Transverse colon (tissue), 4 donors: ENCODE measurements at places on chromosomes 11 and 22. TPM values are rescaled to one million over a fixed set of nuclear protein-coding genes. Genes with fewer than 3 reads are reported as not detected.

Gene SNX32
- 10.0 TPM for total RNA-seq

Gene OR2AG2
- total RNA-seq: 17.2 TPM

Gene MRGPRF
- total RNA-seq: 119 TPM

Gene SLC6A5
- not detected for total RNA-seq

Gene TSKU
- total RNA-seq: 46.8 TPM

Gene APOL1
- 2.2 TPM for total RNA-seq

Gene GSTT4
- not detected for total RNA-seq

DNA sequence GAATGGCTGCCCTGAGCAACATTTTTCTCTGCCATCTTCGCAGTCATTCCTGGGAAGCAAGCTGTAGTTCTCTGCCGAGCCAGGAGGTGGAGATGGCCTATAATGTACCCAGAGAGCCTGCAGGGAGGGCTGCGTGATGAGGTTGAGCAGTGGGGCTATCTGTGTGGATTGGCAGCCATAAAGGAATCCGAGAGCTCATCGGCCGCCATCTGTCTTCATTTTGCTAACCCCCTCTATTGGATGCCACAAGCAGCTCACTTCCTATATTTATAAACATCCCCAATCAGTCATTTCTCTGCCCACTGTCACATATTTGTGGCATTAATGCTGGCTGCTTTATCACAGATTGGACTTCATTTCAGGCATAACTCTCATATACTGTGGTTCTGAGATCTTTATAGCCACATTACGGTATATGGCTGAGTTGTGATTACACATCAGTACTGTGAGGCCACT, 209.5 kb downstream of the NTM start:
- no peaks in the 10 kb centered on the region for H3K4me1 ChIP-seq
- no peak for DNase-seq
- H3K27me3 ChIP-seq: no peaks in the 10 kb centered on the region

DNA sequence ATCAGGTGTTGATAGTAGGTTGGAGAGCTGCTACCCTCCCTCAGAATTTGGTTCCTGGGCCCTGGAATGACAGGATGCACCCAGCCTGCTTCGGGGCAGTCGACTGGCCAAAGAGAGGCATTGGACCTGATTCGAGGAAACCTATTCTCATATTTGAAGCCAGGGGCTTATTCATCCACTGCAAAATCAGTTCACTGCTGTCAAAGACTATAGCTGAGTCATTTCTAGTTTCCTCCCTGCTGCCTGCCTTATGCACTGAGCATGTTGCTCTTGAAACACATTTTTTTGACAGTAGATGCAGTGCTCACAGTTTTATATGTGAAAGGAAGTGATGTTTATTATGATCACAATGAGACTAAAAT, 565.4 kb downstream of the ETS1 start:
- H3K27ac ChIP-seq: no peak overlapping the region
- no peaks in the 10 kb centered on the region for H3K36me3 ChIP-seq
- H3K4me3 ChIP-seq: no peak overlapping the region
- H3K27me3 ChIP-seq: no peaks in the 10 kb centered on the region
- no peaks in the 10 kb centered on the region for H3K4me1 ChIP-seq
- DNase-seq: no peak

DNA sequence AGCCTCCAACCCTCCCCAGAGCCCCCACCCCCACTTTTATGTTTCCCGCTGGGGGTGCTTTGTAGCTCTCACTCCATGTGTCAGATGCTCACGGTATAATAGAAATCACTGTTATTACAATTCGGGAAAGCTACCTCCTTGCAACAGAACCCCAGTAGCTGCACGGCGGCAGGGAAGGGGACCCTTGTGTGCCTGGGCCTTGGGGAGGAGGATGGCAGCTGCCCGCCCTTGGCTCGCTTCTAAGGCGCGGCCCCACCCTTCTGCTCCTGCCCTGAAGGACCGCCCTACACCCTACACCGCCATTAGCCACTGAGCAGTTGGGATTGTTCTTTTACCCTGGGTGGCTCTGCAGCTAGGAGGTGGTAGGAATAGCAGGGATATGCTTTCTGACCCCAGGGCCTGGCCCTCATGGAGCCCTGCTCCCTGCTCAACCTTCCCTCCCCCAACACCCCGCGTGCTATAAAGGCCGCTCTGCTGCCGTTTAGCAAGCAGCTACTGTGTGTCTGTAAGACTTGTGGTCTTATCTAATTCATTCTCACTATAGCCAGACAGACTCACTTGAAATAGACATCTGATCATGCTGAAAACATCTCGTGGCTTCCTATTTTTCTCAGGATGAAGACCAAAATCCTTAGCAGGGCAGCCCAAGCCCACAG, 219.7 kb downstream of the CEP164 start:
- no peak overlapping the region for H3K4me3 ChIP-seq
- H3K36me3 ChIP-seq: no peaks in the 10 kb centered on the region
- H3K27ac ChIP-seq: no peak overlapping the region
- DNase-seq: no peak
- no peaks in the 10 kb centered on the region for H3K27me3 ChIP-seq

DNA sequence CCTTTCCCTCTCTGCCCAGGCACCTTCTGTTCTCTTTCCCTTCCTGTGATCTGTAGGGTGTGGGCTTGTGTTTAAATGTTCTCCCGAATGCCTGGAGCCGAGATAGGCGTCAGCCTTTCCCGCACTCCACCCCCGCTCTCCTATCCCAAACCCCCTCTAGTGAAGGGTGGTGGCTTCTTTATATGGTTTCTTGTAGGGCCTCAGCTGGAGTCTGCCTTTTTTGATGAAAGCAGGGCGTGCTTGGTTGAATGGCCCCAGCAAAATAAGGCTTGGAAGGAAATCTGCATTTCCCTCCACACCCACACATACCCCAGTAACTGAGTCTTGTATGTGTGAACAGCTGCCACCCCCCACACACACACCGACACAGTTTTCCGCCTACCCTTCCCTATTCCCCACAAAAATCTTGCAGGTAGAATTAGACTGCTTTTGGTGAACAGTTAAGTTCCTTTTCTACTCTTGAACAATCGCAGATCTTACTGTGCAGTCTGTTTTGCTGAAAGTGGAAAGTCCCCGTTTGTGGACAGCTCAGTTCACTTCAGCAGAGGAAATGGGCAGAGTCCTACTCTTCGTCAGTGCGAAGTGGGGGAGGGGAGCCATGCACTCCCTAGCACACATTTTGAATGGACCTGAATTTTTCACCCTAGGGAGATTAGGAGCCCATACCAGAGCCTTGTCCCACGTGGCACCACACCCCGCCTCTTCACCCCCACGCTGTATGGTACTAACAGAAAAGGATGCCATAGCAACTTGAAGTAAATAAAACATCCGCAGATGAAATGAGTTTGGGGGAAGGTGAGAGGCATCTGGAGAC, 25.5 kb upstream of the GRK2 start:
- no peaks in the 10 kb centered on the region for H3K36me3 ChIP-seq
- peak overlapping the region; percentile 91 for H3K27ac ChIP-seq
- H3K4me1 ChIP-seq: peaks cover 41% of the 10 kb centered on the region
- H3K27me3 ChIP-seq: no peaks in the 10 kb centered on the region

DNA sequence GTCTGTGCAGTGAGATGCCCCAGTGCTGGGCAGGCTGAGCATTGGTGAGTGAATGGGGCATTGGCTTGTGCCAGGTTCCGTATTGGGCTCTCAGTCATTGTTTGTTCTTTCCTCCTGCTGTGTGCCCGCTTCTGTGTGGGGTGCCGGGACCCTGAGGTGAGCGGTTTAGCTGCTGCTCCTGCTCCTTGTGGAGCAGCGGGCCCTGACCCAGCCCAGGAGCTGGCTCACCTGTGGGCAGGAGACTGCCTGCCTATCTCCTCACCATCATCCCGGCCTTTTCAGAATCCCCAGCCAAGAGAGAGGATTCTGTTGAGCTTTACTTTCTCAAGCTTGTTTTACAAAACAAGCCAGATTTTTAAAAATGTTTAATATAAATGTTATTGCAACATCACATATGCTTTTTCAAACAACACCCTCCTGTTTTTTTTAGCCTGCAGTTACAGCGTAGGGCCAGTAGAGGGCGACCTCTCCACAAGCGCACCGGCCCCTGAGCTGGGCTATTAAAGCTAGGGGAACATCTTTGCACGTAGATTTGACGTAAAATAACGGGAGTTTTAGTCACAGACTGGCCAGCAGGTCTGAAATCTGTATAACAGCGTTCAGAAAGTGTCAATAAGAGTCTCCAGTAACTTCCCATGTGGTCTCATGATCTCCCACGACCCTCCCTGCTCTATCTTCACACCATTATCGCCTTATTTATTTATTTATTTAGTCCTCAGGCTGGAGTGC, 25.1 kb upstream of the RELT start:
- no peak overlapping the region for H3K4me3 ChIP-seq
- H3K4me1 ChIP-seq: peaks cover 3% of the 10 kb centered on the region
- DNase-seq: peak; percentile 59
- no peaks in the 10 kb centered on the region for H3K27me3 ChIP-seq

GRCh38 chr22:49064836-49065235, 762.8 kb downstream of the BRD1 start:
- no peak overlapping the region for H3K27ac ChIP-seq
- H3K27me3 ChIP-seq: peaks cover 15% of the 10 kb centered on the region
- no peaks in the 10 kb centered on the region for H3K4me1 ChIP-seq
- H3K36me3 ChIP-seq: no peaks in the 10 kb centered on the region
- DNase-seq: no peak

GRCh38 chr11:41245704-41246398, 213.6 kb downstream of the LRRC4C start:
- H3K27ac ChIP-seq: no peak overlapping the region
- H3K4me1 ChIP-seq: no peaks in the 10 kb centered on the region
- H3K4me3 ChIP-seq: no peak overlapping the region
- H3K27me3 ChIP-seq: no peaks in the 10 kb centered on the region
- no peaks in the 10 kb centered on the region for H3K36me3 ChIP-seq

- no peak overlapping the region for H3K27ac ChIP-seq
- no peaks in the 10 kb centered on the region for H3K4me1 ChIP-seq
- no peaks in the 10 kb centered on the region for H3K36me3 ChIP-seq
- H3K4me3 ChIP-seq: no peak overlapping the region
Observed at GRCh38 chr22:25206998-25207397, 7.3 kb downstream of the CRYBB3 start.

DNA sequence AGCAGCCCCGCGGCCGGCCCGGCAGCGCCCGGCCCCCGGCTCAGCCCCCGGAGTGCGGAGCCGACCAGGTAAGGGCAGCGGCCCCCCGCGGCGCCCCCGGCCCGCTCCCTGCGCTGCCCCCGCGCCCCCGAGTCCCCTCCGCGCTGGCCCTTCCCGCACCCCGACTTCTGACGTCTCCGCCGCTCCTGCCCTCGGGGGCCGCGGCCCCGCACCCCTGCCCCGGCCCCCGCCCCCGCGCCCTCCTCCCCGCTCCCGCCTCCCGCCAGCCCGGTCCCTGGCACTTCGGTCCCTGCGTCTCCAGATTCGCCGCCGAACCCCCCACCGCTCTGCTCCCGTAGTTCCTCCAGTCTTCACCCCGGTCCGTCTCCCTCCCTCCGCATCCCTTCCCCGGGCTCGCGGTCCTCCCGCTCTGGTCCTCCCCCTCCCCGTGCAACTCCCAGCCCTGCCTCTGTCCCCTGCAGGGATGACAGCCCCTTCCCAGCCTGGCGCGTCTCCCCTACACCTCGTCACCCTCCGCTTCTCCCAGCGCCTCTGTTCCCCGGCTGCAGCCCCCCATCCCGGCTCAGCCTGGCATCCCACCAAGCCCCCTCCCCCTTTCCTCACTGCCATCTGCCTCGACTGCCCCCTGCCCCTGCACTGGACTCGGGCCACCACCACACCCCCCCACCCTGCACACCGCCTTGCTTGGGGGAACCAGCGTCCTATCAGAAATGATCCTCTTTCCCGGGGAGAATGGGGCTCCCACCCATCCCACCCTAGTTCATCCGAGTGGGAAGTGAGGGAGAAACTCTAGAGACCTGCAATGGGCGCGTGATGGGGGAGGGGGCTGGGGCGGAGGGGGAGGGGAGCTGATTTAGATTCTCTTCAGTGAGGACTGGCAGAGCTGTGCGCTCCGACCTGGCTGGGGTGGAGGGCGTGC, 531 bp downstream of the GRIK4 start:
- no peaks in the 10 kb centered on the region for H3K4me1 ChIP-seq
- peak overlapping the region; percentile 27 for H3K4me3 ChIP-seq
- no peaks in the 10 kb centered on the region for H3K36me3 ChIP-seq

GRCh38 chr11:35740061-35740799, 77.7 kb downstream of the TRIM44 start:
- peaks cover 11% of the 10 kb centered on the region for H3K36me3 ChIP-seq
- no peak overlapping the region for H3K4me3 ChIP-seq
- DNase-seq: no peak
- no peak overlapping the region for H3K27ac ChIP-seq

- no peaks in the 10 kb centered on the region for H3K36me3 ChIP-seq
- no peak overlapping the region for H3K4me3 ChIP-seq
- peaks cover 13% of the 10 kb centered on the region for H3K4me1 ChIP-seq
- DNase-seq: peak; percentile 57
Observed at GRCh38 chr11:48107188-48107704, 109.4 kb upstream of the OR4B1 start.

- H3K27me3 ChIP-seq: peaks cover 9% of the 10 kb centered on the region
- no peaks in the 10 kb centered on the region for H3K36me3 ChIP-seq
- H3K27ac ChIP-seq: no peak overlapping the region
- H3K4me3 ChIP-seq: no peak overlapping the region
- H3K4me1 ChIP-seq: no peaks in the 10 kb centered on the region
- DNase-seq: no peak
Observed at GRCh38 chr22:45562102-45562501, 59.4 kb downstream of the FBLN1 start.

- H3K4me3 ChIP-seq: no peak overlapping the region
- H3K4me1 ChIP-seq: peaks cover 4% of the 10 kb centered on the region
- H3K27ac ChIP-seq: peak overlapping the region; percentile 55
- no peaks in the 10 kb centered on the region for H3K36me3 ChIP-seq
- no peaks in the 10 kb centered on the region for H3K27me3 ChIP-seq
- DNase-seq: peak; percentile 80
Observed at GRCh38 chr11:66864172-66864901, 7.5 kb downstream of the LRFN4 start.

GRCh38 chr22:30344447-30345200, 12.1 kb downstream of the SF3A1 start:
- H3K27me3 ChIP-seq: no peaks in the 10 kb centered on the region
- H3K4me1 ChIP-seq: peaks cover 7% of the 10 kb centered on the region
- H3K4me3 ChIP-seq: no peak overlapping the region
- H3K27ac ChIP-seq: no peak overlapping the region
- H3K36me3 ChIP-seq: peaks cover 75% of the 10 kb centered on the region
- no peak for DNase-seq

- H3K27ac ChIP-seq: no peak overlapping the region
- DNase-seq: no peak
- H3K36me3 ChIP-seq: no peaks in the 10 kb centered on the region
- H3K4me1 ChIP-seq: no peaks in the 10 kb centered on the region
- no peaks in the 10 kb centered on the region for H3K27me3 ChIP-seq
Observed at GRCh38 chr11:117911694-117912093, 17.5 kb downstream of the TMPRSS13 start.

- H3K4me1 ChIP-seq: no peaks in the 10 kb centered on the region
- no peak overlapping the region for H3K27ac ChIP-seq
- DNase-seq: peak; percentile 84
- no peaks in the 10 kb centered on the region for H3K36me3 ChIP-seq
- no peaks in the 10 kb centered on the region for H3K27me3 ChIP-seq
- no peak overlapping the region for H3K4me3 ChIP-seq
Observed at GRCh38 chr11:45252134-45252856, 33.8 kb downstream of the SYT13 start.
